ENCODE measurements at places on chromosomes 6 and 20.

- DNase-seq, result no peak
Measured at GRCh38 chr20:4067600-4068261, 52.4 kb upstream of the RNF24 start.

DNA sequence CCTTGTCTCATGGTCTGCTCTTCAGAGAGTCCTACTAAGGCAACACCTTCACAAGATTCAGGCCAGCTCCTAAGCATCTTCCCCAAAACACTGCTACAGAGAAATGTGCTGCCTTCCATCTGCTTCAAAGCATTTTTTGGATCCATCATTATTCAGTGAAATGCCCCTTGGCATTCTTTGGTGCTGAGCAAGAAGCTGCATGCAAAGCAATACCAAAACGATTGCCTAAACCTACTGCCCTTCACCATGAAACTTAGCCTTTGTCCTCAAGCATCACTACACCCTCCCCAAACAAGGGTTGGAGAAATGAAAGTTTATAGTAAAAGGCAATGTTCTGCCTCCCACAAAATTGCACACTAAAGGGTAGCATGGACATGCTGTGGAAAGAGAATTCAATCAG is 93.5 kb downstream of the SNAP25 start:
- DNase-seq, result no peak

DNA sequence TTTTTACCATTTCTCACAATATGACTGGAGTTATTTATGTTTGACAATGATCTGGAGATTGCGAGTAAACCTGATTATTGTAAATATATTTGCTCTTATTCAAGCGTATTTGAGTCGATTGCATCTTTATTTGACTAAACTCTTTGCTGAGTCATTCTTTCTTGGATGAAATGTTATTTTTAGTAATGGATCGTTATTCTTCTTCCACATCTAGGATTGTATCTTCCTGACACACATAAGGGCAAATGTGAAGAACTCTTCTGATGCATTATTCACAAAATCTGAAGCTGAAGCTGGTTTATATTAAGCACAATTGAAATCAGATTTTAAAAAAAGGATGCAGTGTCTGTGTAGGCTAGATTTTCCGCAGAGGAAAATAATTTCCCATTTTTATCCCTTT is 68.2 kb downstream of the SEL1L2 start:
- no peak for DNase-seq

- no peak for DNase-seq
Measured at GRCh38 chr20:9110916-9111432, 42.1 kb downstream of the PLCB4 start.

DNA sequence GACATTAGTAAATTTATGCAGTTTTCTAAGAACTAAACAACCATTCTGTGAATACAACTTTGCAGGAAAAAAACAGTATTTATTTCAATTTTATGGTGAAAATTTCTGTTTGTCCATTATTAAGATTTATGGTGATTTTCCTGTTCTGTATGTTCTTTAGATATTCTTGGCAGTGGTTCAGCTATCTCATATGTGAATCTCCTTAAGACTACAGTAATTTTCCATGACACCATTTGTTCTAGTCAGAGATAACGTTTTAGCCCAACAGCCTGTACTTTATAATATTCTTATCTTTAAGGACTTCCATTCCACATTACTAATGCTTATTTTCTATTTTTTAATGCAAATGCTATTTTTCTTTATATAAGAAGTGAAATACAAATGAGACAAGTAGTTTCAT is 504.0 kb downstream of the RFPL4B start:
- DNase-seq, result no peak

DNA sequence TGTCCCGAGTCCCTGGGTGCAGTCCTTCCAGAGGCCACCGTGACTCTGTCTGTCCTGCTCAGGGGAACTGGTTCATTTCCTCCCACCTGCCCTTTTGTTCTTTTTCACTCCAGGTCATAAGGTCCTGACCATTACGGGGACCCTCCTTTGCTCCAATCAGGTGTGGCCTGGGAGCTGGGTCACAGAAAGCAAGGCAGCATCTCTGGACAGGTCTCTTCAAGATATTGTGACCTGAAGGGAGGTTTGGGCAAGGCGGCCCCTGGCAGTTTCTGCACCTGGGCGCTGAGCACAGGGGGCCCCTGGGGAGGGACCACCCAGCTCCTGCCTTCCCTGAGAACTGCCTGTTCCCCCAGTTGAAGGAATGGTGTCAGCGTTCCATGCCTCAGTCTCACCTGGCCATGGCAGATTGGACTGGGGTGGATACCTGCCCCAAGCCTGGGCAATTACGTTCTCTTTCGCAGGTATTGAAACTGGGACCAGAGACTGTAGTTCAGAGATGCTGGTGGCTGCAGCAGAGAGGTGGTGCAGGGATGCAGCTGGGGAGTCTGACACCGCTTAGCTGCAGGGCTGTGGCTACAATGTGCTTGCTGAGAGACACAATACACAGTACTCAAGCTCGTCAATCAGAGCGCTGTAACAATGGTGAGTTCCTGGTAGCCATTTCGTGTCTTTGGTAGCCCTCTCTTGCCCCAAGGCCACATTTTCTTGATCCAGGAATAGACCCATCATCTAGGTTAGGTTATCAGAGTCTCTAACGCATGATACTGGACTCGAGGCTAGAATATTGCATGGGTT is 15.6 kb upstream of the NELFCD start:
- DNase-seq, result no peak

DNA sequence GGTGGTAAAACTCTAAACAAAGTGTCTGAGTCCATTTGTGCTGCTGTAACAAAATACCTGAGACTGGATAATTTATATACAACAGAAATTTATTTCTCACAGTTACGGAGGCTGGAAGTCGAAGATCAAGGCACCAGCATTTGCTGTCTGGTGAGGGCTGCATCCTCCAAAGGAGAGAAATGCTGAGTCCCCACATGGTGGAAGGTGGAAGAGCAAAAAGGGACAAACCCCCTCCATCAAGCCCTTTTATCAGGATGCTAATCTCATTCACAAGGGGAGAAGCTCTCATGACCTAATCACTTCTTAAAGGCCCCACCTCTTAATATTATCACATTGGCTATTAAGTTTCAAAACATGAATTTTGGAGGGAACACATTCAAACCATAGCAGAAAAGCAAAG is 55.9 kb upstream of the SYNJ2 start:
- DNase-seq, result no peak

- DNase-seq, result no peak
Measured at GRCh38 chr6:143136647-143137046, 76.0 kb downstream of the AIG1 start.

DNA sequence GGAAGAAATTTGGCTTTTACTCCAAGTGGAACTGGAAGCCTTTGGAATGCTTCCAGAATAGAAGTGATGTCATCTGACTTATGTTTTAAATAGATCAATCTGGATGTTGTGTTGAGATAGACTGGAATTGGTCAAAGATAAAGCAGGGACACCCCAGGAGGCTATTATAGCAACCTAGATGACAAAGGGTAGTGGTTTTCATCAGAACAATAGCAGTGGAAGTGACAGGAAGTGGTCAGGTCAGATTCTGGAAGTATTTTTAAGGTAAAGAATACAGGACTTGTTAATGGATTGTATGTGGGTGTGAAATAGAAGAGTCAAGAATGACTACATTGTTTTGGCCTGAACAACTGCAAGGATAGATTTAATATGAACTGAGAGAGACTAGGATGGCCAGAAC is 191.4 kb downstream of the ADGRB3 start:
- no peak for DNase-seq

Measured in stimulated activated CD8-positive, alpha-beta memory T cell treated with anti-CD3 and anti-CD28 coated beads, Interleukin-15, amount 100 ng/mL, for 4 hours (primary cell).